ENCODE measurements at places on chromosomes 3 and 15. TPM values are rescaled to one million over a fixed set of nuclear protein-coding genes. Genes with fewer than 3 reads are reported as not detected.

DNA sequence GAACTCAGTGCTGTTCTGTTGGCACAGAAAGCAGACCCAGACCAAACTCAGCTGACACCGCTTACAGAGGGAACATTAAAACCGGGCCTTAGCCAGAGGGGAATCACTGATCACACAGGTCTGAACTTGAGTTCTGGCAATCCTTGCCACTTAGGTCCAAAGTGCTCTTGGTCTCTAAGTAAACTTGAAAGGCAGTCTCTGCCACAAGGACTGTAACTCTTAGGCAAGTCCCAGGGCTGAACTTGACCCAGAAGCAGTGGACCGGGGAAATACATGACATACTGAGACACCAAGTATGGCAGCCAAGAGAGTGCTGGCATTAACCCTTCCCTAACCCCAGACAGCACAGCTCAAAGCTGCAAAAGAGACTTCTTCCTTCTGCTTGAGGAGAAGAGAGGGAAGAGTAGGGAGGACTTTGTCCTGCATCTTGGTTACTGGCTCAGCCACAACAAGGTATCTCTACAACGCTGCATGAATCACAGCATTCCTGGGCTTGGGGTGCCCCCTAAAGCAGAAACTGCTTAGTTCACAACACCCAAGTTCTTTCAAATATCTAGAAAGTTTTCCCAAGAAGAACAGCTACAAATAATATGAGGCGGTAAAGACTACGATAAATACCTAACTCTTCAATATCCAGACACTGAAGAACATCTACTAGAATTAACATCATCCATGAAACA is 32.5 kb downstream of the NAALADL2 start:
- DNase-seq: no peak

DNA sequence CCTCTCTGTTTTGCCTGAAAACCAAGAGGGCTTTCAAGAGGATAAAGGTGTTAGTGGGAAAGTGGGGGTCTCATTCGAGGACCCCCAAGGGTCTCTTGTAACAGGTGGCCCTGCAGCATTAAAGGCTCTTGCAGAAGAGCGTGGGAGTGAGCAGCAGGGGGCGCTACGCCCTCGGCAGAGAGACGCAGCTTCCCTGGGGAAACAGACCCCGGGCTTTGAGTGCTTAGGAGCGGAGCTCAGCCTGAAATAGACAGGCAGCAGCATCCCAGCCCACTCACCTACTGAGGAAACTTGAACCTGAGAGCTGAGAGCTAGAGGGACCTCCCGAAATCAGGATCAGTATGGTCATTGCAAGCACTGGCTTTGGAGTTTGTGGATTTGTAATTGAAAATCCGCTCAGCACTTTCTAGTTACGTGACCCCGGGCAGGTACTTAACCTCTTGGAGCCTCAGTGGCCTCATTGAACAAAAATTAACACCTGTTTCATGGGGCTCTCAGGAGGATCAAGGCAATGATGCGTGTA is 25.7 kb downstream of the RPLP1 start:
- no peak for DNase-seq

The ROPN1 gene
- total RNA-seq: not detected

GRCh38 chr15:65057549-65057940 is 10.2 kb downstream of the RASL12 start:
- DNase-seq: no peak

GRCh38 chr3:58063022-58063815 is 55.0 kb downstream of the FLNB start:
- no peak for DNase-seq

DNA sequence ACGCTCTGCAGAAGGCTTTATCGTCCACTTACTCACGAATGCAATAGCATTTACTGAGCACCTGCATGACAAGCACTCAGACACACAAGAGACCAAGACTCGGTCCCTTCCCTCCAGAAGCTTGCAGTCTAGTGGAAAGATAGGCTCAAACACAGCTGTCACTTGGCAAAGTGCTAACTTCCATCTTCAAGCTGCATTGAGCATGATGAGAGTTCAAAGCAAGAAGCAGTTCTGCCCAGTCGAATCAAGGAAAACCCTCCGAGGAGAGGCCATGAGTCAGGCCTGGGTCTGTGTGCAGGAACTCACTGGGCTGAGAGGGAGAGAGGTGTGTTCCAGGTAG is 51.5 kb downstream of the C3orf20 start:
- DNase-seq: no peak

GRCh38 chr3:145035682-145036081 is 1064.1 kb downstream of the DIPK2A start:
- DNase-seq: no peak

GRCh38 chr3:24678421-24678865 is 183.8 kb upstream of the THRB start:
- DNase-seq: no peak

The CACNA2D2 gene
- total RNA-seq: 0.11 TPM

DNA sequence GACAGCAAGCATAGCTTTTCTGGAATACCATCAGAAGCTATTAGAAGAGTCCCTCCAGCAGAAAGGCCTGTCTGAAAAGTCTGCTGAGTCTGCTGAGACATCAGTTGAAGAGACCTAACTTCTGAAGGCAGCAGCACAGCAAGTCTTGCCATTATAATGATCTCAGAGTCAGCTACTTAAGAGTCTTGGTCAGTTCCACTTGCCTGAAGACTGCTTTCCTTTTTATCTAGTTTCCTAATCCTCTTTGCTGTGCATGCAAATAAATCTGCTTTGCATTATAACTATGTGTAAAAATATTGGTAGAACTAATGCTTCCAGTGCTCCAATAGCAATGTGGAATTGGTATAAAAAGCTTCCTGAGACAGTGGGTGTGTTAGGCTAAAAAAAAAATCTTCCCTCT is 34.9 kb upstream of the CPOX start:
- no peak for DNase-seq

DNA sequence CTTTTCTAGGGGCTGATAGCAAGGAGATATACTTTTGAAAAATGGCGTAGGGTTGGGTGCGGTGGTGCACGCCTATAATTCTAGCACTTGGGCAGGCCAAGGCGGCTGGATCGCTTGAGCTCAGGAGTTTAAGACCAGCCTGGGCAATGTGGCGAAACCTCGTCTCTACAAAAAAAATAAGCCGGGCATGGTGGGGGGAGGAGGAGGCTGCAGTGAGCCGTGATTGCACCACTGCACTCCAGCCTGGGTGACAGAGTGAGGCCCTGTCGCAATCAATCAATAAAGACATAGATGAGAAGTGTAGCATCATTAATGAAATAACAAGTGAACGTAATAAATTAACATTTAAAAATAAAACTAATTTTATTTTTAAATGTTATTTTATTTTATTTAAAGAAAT is 134.6 kb downstream of the SLCO3A1 start:
- DNase-seq: no peak

The ZPLD1 gene
- not detected for total RNA-seq

GRCh38 chr3:71708476-71709105 is 16.6 kb downstream of the EIF4E3 start:
- no peak for DNase-seq

The STAC gene
- not detected for total RNA-seq

The ZNF860 gene
- not detected for total RNA-seq

DNA sequence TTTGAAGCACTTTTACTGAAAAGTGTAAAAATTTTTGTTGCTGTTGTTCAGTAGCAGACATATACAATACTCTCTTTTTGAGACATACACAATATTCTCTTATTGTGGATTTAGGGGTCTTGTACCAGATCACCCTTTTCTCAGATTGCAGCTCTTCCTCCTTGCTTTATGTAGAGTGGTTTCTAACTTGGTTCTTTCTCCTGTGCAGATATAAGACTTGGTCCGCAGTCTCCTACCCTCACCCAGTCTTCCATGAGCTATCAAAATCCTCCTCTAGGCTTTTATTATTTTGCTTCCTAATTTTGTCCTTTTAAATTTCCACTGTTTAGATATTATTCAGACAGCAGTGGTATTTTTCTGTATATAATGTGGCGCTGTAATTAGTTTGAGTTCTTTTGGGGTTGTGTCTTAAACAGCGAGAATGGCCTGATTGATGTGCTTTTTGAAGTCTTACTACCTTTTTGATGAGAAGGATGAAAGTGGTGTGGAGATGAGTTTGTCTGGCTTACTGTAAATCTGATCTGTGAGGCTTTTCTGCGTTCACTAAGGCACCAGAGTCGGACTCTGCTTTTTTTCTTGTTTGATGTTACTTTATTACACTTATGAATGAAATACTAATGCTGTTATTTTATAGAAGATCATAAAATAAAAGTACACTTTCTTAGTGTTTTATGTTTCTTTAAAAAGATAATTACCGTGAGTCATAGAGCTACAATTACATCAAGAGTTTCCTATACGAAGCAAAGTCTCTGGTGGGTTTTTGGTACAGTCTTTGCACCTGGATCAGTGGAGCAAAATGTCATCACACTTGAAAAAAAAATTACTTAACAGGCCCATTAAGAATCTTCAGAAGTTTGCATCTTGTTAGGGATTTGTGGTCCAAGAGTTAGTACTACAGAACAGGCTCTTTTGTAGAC is 27.8 kb downstream of the FNDC3B start:
- DNase-seq: no peak

- no peak for DNase-seq
Measured at GRCh38 chr3:174639970-174640369, 219.2 kb upstream of the NAALADL2 start.

DNA sequence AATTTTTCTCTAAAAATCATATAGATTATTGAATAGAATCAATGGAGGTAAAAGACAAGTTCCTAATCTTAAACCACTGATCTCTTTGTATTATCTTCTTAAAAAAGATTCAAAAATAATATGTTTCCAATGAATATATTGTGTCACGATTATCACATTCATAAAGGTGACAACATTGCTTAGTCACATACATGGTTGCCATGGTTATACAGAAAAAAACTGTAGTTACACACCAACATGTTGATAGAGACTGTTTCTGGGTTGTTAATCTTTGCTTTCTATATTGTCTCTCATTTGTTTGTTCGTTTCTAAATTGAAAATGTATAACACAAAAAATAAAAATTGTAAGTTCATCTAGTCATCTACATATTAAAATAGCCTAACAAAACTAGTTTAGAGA is 376.0 kb upstream of the ALCAM start:
- no peak for DNase-seq

DNA sequence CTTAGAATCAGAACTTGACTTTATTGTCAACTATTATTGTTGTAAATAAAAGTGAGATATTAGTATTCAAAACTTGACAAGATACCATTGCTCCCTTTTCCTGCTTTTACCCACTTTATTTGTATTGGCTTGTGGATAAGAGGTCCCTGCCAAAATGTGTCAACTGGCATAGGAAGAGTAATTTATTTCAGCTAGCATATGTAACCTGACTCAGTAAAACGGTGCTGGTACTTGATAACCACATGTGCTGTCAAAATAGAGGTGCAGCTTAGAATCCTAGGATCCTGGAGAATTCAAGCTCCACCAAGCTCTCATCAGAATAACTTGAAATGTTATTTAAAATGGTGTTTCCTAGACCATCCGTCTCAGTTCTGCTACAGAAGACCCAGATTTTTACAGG is 90.2 kb upstream of the TGFBR2 start:
- no peak for DNase-seq

- DNase-seq: no peak
Measured at GRCh38 chr15:76184650-76185035, 124.9 kb downstream of the TMEM266 start.

The BOC gene
- total RNA-seq: 0.13 TPM

The MRAS gene
- total RNA-seq: 0.45 TPM

The CD80 gene
- total RNA-seq: 51.8 TPM

DNA sequence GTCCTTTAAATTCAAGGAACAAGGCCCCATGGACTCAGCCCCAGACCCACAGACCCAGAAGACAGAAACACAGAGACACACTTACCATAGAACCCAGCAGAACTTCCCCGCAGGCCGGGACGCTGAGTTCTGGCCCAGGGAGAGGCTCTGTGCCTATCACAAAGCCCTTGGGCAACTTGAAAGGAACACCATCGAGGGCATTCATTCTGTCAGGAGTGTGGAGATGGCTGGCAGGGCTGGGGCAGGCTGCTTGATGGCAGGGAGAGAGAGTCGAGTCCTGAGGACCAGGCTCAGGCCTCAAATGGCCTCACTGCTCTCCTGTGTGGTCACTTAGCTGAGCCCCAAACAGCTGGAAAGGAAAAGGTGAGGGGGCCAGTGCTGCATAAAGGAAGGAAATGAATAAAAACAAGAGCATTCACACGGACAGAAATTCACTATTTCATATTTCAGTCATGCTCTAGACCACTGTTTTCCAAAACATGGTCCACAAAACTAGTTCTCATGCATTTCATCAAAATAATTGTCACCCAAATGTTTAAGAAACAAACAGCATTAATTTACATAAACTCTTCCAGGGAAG is 8.9 kb downstream of the UBAP1L start:
- no peak for DNase-seq

DNA sequence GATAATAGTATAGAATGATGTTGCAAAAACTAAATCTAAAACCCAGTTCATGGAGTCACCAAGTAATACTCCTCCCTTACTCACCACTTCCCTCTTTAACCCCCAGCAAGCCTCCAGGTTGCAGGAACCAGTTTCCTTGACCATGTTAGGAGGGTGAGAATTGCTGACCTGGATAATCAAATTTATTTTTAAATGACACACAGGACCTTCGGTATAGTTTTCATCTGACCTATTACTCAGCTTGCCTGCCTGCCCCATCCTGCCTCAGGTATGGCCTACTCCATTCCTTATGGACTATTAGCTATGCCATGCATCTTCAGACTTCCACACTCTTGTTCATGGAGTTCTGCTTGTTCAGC is 883 bp downstream of the RTP4 start:
- DNase-seq: no peak

- no peak for DNase-seq
Measured at GRCh38 chr3:36784138-36784635, 19.8 kb upstream of the DCLK3 start.

GRCh38 chr3:171900446-171900845 is 57.3 kb downstream of the TMEM212 start:
- no peak for DNase-seq

DNA sequence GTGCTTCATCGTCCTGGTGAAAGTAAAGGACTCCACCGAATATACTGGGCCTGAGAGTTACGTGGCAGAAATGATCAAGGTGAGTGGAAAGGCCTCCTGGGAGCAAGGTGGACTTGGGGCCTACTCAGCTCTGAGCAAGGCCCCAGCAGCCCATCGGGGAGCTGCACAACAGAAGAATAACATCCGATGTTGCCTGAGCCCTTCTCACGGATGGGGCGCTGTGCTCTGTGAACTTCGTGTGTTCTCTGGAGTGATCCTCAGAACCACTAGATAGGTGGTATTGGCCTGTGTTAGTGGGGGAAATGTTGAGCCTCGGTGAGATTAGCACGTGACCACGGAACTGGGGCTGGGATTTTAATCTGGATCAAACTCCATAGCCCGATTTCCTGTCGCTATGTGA is 161.1 kb upstream of the BHLHE40 start:
- no peak for DNase-seq

GRCh38 chr15:31606194-31606669 is 279.6 kb downstream of the KLF13 start:
- no peak for DNase-seq

DNA sequence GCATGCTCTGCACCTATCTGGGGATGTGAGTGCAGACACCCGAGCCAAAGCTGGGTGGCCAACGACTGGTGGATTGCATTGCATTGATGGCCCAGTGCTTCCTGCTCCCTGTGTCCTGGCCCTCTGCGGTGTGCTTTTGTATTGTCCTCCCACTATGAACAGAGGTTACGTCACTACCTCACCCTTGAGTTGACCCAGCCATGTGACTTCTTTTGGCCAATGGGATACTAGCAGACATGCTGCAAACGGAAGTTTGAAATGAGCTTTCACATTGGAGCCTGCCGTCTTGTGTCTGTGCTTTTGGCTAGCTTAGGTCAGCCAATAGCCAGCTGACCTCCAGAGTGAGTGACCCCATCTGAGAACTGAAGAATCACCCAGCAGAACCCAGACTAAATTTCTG is 15.3 kb upstream of the TBC1D21 start:
- DNase-seq: no peak

The WDR93 gene
- total RNA-seq: not detected

GRCh38 chr3:149572796-149573414 is 84.9 kb downstream of the WWTR1 start:
- DNase-seq: no peak

The PTH1R gene
- total RNA-seq: not detected

Data from GM12878 (cell line).